Mesendoderm (in vitro differentiated cells): ENCODE measurements at places on chromosomes 7 and 10.

- DNase-seq = no peak
Observed at GRCh38 chr10:6231146-6231545, 28.4 kb downstream of the PFKFB3 start.

DNA sequence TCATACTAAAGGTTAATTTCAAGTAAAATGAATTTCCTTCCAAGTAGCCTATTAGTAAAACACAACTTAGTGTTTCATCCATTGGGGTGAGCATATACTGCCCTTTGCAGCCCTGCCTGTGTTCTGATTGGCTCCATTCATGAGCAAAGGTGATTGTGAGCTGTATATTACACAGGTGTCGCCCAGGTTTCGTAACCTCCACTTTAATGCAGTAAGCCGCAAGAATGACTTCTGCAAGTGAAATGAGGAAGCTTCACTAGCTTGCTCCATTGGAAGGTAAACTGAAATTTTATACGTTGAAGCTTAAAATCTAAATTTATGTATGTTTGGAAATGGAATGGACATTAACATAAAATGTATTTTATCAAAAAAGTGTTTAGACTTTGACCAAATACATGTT, 24.4 kb downstream of the MTURN start:
- no peak for DNase-seq

GRCh38 chr10:78604286-78604685, 464.5 kb upstream of the ZMIZ1 start:
- no peak for DNase-seq

- peak; percentile 41 for DNase-seq
Observed at GRCh38 chr10:63057509-63057908, 75.6 kb upstream of the NRBF2 start.

- no peak for DNase-seq
Observed at GRCh38 chr7:42017349-42017986, 219.5 kb downstream of the GLI3 start.

- no peak for DNase-seq
Observed at GRCh38 chr10:43160921-43161255, 22.6 kb downstream of the CSGALNACT2 start.

- no peak for DNase-seq
Observed at GRCh38 chr10:120833222-120833928, 17.8 kb upstream of the WDR11 start.

GRCh38 chr10:131077031-131077430, 234.5 kb downstream of the TCERG1L start:
- no peak for DNase-seq

DNA sequence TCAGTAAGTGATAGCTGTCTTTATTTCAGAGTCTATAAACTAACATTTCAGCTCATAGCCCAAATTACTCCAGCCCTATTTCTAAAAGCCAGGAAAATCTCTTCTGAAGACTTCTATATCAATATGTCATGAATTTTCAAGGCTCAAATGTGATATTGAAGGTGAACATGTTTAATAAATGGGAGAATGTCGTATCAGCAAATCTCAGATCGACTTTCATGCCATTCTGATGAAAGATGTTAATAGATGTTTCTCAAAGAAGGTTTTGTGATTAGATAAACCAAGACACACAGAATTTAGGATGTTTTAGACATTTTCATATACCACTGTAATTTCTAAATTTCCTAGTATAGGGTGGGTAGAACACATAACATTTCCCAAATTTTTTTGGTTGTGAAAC, 380.6 kb downstream of the ARL4A start:
- no peak for DNase-seq

DNA sequence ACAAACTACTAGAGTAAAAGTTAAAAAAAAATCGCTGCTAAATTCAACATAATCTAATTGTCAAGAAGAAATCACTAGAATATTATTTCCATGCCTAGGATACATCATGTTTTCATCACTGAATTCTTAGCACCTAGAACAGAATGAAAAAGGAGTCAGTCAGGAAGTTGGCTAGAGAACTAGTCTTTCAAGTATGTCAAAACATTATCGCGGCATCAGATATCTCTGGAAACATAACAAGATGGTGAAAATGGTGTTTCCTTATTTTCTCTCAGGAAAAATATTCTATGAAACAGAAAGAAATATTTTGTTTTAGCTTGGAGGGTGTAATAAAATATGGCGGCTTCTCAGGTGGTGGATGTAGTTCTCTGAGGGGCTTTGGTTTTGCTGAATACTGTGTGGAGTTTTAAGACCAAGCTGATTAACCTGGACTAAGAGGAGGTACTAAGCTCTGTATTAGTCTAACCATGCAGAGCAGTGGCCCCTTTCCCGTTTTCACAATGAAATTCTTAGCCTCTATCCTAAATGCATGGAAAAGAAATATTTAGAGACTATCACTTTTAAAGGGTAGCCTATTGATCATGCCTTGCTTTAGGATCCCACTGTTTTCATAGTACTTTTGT, 205.6 kb downstream of the MDFIC start:
- no peak for DNase-seq

GRCh38 chr10:106973716-106974115, 190.8 kb downstream of the SORCS1 start:
- no peak for DNase-seq

- DNase-seq = no peak
Observed at GRCh38 chr7:100017875-100018274, 2.5 kb downstream of the ZKSCAN1 start.
